ENCODE measurements at places on chromosomes 7 and 10.

DNA sequence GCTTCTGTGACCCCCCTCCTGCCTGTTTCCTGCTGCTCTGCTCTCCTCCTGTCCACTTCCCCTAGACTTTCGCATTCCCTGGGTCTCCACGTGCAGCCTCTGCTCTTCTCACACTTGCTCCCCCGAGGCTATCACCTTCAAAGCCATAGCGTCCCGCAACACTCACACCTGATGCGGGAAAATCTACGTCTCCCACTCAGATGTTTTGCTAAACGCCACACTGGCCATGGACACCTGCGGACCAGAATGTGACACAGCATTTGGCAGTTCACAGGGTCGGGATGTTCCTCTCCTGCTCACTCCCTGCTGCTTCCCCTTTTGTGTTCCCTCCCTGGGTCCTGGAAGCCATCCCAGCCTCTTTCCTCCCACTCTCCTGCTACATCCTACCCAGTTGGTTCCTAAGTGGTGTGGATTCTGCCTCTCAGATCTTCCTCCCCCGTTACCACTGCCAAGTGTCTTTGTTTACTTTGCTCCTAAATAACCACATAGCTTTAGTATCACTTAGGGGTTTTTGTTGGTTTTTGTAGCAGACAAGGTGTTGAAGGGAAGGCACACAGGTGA lies 33.7 kb upstream of the RBM33 start:
- no peak for DNase-seq

DNA sequence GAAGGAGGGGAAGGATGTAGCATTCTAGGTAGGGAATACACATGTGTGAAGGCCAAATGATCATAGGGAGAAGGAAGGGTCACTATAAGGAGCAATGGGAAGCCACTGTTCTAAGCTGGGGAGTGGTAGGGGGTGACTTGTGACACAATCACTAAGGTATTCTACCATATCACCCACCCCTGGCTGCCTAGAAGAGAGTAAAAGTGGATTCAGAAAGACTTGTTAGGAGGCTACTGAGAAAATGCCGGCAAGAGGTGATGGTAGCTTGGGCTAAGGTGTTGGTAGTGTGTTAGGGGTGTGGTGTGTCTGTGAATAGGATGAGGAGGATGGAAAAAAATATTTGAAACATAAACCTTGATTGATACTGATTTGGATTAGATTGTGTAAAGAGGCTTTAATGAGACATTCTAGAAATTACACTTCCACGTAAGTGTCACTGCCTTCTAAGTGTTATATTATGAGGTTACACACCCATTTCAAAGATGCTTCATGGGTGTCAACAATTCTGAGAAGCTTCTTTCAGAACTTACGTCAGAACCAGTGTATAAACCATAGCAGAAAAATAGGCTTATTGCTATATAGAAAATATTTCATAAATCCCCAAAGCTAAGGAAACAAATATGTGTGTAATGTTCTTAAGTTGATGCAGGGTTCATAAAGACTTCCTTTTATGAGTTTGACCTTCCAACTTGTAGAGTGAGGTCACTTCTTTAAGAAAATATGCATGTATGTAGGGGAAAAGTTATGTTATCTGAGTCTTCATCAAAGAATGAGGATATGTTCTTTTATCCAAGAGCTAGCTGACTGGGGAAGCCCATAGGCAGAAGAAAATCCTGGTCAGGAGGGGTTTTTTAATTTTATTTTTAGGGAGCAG lies 5.6 kb upstream of the BPGM start:
- no peak for DNase-seq

DNA sequence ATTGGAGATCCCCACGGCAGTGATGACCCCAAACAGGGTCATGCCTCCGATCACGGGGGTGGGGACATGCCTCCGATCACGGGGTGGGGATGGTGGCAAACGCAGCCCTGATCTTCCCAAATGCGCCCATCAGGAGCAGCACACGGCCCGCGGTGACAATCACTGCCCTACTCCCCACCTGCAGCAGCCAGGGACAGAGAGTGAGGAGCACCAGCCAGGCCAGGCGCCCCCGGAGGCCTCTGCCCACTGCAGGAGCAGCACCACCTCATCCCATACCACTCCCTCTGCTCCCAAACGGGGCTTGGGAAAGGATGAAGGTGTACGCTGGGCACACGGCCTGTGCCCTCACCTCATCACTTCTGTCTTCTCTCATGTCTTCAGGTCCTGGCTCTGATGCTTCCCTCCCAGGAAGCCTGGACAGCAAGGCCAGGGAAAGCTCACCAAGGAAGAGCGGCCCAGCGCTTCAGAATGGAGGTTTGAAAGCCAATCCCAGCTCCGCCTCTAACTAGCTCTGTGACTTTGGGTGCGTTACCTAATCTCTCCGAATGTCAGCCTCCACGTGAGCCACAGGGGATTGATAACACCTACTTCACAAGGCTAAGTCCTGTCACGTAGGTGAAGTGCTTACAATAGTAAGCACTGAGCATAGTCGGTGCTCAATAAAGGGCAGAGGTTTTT lies 37.1 kb downstream of the STRA8 start:
- DNase-seq, result no peak

GRCh38 chr7:116692401-116693308 lies 20.7 kb downstream of the MET start:
- no peak for DNase-seq

DNA sequence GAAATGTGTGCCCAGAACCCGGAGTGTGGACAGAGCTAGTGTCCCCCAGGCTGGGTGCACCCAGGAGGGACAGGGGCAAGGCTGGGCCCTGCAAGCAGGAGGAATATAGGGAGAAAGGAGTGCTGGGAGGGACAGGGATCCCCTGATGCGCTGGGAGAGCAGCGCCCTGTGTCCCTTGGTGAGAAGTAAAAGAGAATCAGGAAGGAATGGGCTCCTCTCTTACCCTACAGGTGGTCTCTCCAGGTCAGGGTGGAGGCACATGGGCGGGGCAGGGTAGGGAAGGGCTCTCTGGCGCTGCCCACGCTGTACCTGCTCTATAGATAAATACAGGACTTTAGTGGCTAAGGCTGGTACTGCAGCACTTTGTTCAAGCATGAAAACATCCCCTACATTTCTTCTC lies 753.8 kb downstream of the GRID1 start:
- no peak for DNase-seq

DNA sequence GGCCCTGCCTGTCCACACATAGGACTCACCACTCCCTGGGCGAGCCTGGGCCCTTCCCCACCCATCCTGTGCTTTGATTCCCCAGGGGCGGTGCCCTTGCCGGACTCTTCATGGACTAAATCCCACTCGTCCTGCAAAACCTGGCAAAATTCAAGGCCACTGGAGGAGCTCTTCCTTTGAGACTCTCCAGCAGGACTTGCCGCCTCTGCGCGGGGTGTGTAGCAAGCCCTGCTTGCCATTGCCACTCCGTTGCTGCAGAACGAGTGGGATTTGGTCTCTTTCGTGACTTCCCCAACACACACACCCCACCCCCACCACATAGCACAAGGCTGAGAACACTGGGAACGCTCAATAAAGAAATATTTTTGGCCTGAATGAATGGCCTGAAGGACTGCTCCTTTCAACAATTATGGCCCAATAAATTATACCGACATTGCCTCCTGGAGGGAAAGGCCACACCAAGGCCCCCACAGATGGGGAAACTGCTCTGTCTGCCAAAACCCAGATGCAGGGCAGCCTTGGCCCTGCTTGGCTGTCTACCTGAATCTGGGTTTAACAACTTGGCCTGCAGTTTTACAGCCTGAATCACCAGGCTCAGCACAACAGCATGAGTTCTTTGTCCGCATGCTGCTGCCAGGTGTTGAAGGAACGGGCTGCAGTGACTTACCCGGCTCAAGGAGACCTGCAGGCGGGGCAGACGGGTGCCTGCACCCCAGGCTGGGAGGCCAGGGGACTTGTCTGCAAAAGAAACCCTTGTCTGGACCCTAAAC lies 72.8 kb upstream of the KAT6B start:
- DNase-seq, result peak; percentile 98

DNA sequence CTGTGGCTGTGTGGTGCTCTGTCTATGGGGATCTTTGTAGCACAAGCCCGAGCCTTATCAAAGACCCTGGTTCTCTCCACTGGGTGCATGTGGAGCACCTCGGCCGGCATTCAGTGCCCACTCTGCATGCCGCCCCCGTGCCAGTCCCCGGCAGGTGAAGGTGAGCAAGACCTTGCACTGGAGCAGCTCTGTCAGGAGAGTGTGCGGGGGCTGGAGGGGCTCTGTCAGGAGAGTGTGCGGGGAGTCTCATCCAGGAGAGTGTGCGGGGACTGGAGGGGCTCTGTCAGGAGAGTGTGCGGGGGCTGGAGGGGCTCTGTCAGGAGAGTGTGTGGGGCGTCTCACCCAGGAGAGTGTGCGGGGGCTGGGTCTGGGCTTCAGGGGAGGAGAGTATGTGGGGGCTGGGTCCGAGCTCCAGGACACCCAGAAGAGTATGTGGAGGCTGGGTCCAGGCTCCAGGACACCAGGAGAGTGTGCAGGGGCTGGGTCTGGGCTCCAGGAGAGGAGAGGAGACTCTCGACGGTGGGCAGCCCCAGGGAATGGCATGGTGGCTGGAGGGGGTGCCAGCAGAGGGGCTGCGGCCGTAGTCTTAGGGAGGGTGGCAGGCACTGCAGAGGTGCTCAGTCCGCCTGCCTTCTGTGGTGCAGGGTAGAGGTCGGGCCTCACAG lies 40.8 kb downstream of the INPP5A start:
- no peak for DNase-seq

GRCh38 chr10:97518301-97519043 lies 19.7 kb downstream of the UBTD1 start:
- peak; percentile 62 for DNase-seq

DNA sequence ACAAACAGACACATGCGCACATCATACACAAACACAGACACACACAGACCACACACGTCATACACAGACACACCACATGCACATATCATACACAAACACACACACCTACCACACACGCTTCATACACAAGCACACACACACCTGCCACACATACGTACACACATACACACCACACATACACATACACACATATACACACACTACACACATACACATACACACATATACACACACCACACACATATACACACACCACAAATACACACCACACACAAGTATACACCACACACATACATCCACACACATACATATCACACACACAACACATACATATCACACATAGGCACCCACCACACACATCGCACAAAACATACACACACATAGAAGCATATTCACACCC lies 224.7 kb downstream of the SKAP2 start:
- DNase-seq, result no peak

GRCh38 chr7:149770728-149771636 lies 2.4 kb downstream of the ZNF467 start:
- DNase-seq, result no peak

- no peak for DNase-seq
Observed at GRCh38 chr7:144821067-144821466, 14.8 kb downstream of the TPK1 start.

- no peak for DNase-seq
Observed at GRCh38 chr10:124508070-124508667, 46.5 kb downstream of the LHPP start.

GRCh38 chr7:42982604-42983115 lies 50.5 kb downstream of the MRPL32 start:
- no peak for DNase-seq

DNA sequence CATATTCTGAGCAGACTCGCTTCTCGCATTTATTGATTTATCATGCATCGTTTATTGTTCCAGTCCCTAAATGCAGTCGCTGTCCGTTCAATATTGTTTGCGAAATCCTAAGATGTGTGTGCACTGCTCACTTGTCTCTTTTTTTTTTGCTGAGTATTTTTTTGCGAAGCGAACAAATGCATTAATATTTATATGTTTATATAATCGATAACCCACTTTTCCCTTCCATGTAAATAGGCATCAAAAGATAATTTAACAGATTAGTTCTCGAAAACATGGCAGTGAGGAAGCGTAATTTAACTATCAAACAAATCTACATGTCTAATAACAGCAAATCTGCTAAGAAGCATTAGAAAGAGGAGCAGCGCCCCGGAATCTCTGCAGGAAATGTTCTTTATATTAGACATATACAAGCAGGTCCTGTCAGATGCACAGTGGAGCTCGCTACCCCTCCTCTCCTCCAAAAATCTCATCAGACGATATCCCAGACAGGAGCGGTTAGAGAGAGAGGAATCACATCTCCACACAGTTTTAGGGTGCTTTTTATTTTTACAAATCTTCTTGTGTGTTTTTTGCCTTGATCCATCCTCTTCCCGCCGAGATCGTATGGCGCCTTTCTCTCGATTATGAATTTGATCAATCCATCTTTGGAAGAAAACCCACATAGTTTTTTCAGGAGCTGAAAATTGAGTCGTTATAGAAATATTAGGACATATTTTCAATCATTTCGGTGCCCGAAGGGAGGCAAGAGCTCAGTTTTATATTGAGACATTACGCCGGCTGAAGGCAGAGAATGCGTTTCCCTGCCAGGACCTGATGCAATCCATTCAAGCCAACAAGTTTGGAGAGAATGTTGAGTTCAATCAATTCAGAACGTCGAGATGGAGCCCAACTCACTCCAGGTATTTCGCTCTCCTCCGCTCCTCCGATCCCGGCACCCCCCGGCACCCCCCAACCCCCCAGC lies at the start of gene ARID5B:
Gene ARID5B, plus strand, starts transcription at position 871 of the 964 bp plus-strand sequence. Its CDS starts 11 bp downstream, at position 882.
- DNase-seq, result peak; percentile 72

- peak; percentile 29 for DNase-seq
Observed at GRCh38 chr7:128405471-128406313, 4.1 kb downstream of the IMPDH1 start.

GRCh38 chr7:158020706-158021095 lies 566.9 kb downstream of the PTPRN2 start:
- no peak for DNase-seq

- no peak for DNase-seq
Observed at GRCh38 chr10:6783471-6783870, 203.4 kb upstream of the PRKCQ start.

DNA sequence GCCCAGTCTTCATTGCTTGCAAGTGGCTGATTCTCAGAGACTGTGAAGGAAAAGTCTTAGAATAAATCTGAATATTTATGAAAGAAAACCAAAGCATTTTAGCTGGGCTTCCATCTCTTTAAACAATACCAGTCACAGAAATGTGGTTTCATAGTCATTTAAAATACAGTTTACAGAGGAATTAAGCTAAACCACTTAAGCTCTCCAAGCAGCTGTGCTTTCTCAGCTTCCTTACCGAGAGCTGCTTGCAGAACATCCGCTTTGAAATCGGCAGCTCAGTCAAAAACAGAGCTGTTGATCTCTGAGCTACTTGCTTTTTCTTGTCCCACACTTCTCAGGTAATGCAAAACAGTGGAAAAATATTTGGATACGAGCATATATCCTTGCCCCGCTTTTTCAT lies 134.5 kb downstream of the DYNC1I1 start:
- no peak for DNase-seq

- DNase-seq, result no peak
Observed at GRCh38 chr7:148304456-148304855, 286.1 kb upstream of the C7orf33 start.

- DNase-seq, result no peak
Observed at GRCh38 chr10:49074836-49075682, 40.3 kb downstream of the VSTM4 start.

GRCh38 chr7:44311561-44312495 lies 13.6 kb downstream of the CAMK2B start:
- DNase-seq, result no peak

DNA sequence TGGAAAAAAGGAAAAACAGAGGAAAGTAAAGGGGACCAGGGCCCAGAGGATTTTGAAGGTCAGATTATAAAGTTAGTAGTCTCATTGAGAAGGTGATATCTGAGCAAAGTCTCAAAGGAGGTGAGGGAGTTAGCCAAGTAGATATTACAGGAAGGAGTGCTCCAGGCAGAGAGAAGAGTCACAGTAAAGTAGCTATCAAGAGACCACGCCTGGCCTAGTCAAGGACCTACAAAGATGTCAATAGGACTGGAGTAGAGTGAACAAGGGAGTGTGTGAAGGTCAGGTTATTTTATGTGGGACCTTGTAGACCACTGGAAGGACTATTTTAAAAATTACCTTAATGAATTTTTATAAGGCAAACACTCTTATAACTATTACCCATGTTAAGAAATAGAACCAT lies 64.8 kb downstream of the TPST1 start:
- no peak for DNase-seq

All from AG10803 (cell line).